DMS79 (cell line): ENCODE measurements at places on chromosomes 1 and 21.
A peak's percentile ranks its signal among the peaks of the same experiment; 100 is the strongest.

DNA sequence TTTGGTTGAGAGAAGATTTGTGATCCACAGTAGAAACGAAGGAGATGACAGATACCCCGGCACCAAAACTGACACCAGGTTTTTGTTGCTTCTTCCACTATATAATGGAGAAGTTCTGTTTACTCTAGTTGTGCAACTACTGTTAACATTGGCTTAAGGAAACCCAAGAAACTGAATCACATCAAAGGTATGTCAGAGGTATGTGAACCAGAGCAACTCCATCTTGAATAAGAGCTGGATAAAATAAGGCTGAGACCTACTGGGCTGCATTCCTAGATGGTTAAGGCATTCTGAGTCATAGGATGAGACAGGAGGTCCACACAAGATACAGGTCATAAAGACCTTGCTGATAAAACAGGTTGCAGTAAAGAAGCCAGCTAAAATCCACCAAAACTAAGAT lies 173.7 kb upstream of the CAMK1G start:
- DNase-seq: no peak

GRCh38 chr1:119093721-119094120 lies 46.7 kb downstream of the WARS2 start:
- DNase-seq: no peak

DNA sequence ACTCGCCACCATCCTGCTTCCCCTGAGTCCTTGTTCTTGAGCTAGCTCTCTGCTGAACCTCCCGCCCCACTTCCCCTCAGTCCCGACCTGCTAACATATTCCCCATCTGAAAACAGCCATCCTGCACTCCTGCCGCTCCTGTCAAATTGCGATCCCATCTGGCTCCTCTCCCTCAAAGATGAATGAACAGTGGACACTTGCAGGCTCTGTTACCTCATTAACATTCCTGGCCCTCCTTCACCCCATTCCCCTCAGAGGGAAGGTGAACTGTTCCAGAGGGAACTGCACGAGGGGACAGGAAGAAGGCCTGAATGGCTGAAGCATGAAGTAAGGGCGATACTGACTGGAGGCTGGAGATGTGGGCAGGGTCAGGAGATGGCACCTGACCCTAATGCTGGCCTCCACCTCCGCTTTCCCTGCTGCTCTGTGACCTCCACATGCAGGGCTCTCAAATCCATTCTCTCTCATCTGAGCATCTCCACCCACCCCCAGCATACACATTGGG lies 7.4 kb upstream of the CELSR2 start:
- DNase-seq: no peak

DNA sequence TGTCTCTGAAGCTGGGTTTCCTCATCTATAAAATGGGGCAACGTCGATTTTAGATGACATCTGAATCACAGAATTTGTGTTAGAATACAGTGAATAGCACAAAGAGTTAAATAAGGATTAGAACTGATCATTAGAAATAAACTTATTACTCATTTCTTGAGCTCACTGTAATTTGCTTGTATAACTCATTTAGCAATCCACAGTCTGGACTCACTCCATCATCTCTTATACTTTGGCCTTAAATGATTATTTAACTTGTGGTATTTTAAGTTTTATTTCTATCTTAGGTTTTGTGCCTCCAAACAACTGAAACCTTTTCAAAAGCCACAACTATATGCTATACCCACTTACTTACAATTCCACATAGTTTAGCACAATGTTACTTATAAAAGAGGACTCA lies 128.0 kb downstream of the CDC42BPA start:
- no peak for DNase-seq

DNA sequence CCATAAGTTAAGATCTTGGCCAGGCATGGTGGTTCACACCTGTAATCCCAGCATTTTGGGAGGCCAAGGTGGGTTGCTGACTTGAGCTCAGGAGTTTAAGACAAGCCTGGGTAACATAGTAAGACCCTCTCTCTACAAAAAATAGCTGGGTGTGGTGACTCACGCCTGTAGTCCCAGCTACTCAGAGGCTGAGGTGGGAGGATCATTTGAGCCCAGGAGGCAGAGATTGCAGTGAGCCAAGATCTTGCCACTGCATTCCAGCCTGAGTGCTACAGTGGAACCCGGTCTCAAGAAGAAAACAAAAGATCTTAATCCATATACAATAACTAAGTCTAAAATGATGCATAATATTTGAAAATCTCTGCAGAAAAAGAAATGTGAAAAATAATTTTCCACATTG lies 165.5 kb upstream of the NR5A2 start:
- DNase-seq: no peak

DNA sequence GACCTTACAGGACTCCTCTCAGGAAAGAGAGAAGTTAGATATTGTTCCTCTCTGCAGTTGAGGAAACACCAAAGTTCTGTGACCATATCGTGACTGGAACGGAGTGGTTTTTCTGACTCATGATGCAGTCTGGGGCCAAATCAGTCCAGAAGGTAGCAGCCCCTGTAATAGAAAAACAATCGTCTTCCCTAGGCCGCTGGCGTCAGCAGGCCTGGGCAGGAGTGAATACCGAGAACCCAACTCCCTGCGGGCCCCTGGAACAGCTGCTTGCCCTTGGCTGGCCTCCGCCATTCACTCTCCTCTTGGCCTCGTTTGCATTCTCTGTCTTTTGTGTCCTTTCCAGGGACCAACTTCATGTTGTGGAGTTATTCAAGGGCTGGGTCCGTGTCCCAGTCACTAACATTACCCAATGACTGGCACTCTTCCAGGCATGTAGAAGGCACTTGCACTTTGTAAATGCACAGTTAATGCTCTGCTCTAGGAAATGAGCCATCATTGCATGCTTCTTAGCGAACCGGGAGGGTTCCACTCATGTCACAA lies 10.9 kb upstream of the CD101 start:
- DNase-seq: no peak

DNA sequence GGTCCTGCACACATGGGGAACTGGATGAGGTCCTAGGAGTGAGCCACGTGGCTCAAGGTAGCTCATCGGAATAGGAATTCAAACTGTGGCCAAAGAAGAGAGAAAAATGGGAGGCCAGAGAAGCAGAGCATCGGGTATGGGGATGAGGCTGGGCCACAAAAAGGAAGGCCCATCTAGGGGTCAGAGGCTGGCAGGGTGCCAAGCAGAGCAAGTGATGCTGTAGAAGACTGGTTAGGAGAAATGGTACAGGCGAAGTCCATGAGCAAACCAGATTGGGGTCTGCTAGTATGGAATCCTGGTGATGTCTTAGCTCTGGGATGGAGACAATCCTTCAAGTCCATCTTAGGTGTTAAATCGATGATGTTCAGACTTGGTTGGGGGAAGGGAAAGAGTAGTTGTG lies 68.0 kb downstream of the TEX35 start:
- no peak for DNase-seq

DNA sequence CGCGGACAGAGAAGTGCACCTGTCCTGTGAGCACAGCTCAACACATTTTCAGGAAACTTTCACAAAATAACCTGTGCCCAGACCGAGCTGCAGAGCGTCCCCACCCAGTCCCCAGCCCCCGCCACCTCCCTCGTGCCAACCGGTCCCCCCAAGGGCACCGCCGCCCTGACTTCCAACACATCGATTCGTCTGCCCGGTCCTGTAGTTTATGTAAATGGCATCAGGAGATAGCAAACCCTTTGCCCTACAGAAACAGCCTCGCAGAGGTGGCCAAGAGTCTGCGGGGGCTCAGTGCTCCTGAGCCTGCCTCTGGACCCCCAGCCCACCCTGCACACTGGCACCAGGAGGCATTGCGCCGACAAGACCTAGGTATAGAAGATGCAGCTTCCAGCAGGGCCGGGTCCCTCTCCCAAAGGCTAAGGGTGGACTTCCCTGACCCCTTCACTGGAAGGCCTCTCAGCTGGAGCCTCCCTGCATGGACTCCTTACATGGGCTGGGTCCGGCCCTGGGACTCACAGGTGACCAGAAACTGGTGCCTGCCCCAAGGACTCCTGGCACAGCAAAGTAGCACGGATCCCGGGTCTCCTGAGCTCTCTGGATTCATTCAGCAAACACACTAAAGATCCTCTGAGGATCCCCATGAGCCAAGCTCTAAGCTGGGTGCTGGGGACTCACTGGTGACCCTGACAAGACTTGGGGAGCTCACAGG lies 6.6 kb upstream of the PLEKHG5 start:
- DNase-seq: no peak

- DNase-seq: no peak
Measured at GRCh38 chr1:64540265-64540791, 70.4 kb downstream of the CACHD1 start.

GRCh38 chr21:38768471-38769063 lies 37.2 kb upstream of the ETS2 start:
- no peak for DNase-seq

DNA sequence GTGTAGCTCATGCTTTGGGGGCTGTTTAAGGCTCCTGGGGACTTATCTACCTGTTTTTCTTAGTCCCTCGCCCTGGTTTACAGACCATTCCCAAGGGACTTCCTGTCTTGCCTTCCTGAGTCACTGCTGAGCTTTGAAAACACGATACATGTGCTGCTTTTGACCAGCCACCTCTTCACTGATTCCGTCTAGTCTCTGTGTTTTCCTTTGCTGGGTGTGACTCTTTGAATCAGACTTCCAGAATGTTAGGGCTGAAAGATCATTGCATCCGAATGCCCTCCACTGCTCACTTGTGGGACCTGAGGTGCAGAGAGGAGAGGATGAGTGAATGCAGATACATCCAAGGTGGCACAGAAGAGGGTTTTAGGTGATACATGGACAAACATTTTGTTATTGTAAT lies 35.4 kb upstream of the CITED4 start:
- DNase-seq: no peak

DNA sequence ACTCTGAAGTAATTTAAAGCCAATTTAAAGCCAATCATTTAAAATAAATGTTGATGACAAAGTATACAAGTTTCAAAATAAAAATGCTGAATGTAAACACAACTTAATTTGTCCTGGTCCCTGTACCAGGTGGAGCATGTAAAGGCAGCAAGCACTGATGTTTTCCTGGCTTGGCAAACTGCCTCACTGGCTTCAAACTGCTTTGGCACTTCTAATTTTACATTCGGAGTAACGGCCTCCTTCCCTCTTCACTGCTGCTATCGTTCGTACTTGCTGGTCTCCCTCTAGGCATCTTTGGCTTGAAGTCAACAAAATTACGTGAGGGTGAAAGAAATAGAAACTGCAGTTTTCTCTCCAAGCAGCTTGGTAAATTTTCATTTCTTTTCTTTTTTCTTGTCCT lies 287.9 kb downstream of the LTN1 start:
- DNase-seq: peak; percentile 8
